ENCODE measurements at places on chromosomes 3 and 15.

DNA sequence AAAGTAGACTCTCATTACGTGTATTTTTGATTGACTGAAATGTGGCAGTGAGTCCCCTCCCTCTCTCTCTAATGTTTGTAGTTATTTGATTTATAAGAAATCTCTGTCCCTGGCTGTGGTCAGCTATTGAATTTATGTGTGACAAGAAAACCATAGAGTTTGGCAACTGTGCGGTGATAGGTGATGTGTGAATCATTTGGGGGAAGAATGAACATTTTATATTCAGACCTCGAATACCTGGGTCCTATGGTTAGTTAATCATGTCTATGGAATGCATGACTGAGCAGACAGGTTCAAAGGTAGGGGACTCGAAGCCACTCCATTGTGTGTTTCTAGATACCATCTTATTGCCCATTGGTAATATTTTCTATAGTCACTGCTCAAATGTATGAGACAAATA lies 712.1 kb downstream of the MECOM start:
- no peak for DNase-seq

DNA sequence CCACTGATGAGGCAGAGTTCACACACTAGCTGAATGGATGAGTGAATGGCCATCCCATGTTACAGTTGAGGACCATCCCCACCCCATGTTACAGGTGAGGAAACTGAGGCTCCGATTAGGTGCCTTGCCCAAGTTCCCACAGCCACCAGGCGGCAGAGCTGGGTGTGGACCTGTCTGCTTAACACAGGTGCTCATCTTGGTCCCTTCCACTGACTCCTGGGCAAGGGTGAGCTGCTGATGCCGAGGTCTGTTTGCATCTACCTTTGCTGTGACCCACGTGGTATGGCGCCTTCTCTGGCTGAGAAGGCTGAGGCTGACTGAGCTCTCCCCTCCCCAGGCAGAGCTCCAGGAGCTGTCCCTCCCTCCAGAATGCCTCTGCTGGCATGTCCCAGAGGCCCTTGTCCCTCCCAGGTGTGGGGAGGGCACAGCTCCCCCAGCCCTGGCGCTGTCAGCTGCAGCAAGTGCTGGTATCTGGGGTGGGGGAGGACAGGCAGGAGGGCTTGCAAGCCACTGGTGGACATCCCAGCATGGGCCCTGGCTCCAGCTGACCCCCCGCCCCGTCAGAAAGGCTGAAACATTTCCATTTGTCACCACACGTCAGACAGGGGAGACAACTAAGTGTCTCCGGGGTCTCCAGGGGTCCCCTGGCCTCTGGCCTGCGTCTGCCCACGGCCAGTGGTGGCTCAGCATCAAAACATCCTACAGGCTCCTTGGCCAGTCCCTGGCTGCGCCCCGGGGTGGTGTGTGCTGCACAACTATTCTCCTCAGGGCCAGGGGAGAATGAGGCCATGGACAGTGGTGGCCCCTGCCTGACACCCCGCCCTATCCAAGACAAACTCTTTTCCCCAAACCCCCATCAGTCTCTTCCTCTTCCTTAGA lies 105.4 kb downstream of the ADCY5 start:
- no peak for DNase-seq

- DNase-seq = no peak
These were observed 20.2 kb upstream of the GADL1 start for GRCh38 chr3:30914696-30915095.

DNA sequence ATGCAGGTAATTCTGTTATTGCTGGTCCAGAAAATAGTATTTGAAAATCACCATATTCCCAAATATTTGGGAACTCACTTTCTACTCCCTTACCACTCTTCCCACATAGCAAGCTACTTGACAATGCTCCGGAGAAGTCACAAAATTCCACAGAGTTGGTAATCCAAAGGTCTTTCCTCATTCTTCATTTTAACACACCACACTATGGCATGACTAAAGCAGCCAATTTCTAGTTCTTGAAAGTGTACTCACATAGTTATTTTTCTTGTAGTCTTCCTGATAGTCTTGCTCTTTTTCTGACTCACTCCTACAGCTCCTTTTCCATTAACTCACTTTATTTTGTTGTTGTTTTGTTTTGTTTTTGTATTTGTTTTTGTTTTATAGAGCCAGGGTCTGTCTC lies 67.2 kb downstream of the MYO9A start:
- no peak for DNase-seq

DNA sequence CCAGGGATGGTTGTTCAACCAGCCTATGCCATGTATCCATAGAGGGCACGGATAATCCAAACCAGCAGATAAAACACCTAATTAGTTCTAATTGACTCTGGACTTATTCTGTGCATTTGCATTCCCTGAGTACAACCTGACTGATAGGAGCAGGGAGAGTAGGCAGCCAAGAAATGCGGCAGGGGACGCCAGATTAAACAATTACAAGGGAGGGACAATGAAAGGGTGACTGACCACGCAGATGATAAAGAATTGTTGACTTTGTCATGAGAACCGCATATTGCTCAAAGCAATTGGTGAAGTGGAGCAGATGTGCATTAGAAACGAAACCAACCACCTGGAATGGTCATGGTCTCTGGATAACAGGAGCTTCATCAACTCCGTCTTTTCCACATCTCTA lies 369.1 kb upstream of the FRG2C start:
- no peak for DNase-seq

GRCh38 chr3:2423143-2423542 lies 324.5 kb downstream of the CNTN4 start:
- no peak for DNase-seq

DNA sequence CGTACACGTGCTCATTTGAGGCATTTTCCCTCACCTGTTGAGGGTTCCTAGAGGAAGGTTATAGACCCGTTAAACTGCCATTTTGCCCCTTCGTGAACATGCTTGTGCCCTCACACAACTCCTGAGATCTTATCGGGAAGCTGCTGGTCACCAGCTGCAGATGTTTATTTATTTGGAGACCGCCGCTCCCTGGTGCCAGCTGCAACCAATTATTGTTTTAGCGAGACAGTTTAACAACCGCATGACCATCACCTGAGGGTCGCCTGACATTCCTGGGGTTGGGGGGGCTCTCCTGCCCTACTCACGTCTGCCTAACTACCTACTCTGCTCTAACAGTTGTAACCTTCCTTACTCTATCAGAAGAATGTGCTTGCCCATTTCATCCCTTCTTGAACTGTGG lies 292.5 kb downstream of the MCTP2 start:
- no peak for DNase-seq

DNA sequence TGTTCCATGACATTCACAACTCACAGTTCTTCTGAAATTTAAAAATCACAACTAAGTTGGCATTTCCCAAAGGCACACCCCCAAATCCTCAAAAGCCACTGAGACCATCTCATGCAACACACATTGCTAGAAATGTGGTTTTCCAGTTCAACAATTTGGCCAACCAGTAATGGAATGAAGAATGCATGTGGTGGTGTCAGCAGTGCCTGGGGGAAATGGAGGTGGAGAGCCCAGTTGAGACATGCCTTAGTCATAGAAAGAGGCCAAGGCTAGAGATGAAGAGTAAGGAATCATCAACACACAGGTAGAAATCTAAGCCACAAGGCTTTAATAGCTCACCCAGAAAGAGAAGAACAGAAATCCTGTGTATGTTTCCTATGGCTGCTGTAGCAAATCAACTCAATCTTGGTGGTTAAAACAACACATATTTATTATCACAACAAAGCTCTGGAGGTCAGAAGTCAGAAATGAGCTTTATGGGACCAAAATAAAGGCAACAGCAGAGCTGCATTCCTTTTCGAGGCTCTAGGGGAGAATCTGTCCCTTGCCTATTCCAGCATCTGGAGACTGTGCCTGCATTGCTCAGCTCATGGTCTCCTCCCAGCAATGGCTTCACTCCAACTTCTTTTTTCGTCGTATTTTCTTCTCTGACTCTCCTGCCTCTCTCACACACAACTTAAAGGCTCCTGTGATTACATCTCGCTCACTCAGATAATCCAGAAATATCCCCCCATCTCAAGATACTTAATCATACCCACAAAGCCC lies 54.0 kb downstream of the SNTN start:
- no peak for DNase-seq

- no peak for DNase-seq
These were observed 198.4 kb downstream of the LPP start for GRCh38 chr3:188352196-188352927.

DNA sequence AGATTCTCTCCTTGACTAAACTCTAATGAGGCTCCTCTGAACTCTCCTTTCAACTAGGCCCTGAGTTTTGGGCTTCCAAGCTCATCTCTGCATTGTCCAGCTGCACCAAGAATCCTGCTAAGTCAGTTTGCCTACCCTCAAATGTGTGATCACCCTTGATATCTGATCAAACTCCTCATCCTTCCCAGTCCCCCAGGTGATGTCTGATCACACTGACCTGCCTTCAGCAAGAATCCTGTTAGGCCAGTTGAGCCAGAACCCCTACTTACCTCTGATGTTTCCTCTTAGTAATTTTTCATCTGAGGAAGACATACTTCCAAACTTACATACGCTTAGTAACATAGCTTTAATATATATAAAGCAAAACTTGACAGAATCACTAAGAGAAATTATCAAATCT lies 28.8 kb downstream of the SUMF1 start:
- no peak for DNase-seq

GRCh38 chr3:4885316-4885715 lies 93.9 kb upstream of the BHLHE40 start:
- no peak for DNase-seq

- DNase-seq = no peak
These were observed 131.8 kb downstream of the SLCO3A1 start for GRCh38 chr15:91985297-91985696.

GRCh38 chr15:69609776-69610175 lies 157.2 kb downstream of the RPLP1 start:
- DNase-seq = no peak

- DNase-seq = no peak
These were observed 115.2 kb upstream of the DAZL start for GRCh38 chr3:16720367-16720940.

GRCh38 chr3:179933080-179933479 lies 103.7 kb downstream of the PEX5L start:
- no peak for DNase-seq

DNA sequence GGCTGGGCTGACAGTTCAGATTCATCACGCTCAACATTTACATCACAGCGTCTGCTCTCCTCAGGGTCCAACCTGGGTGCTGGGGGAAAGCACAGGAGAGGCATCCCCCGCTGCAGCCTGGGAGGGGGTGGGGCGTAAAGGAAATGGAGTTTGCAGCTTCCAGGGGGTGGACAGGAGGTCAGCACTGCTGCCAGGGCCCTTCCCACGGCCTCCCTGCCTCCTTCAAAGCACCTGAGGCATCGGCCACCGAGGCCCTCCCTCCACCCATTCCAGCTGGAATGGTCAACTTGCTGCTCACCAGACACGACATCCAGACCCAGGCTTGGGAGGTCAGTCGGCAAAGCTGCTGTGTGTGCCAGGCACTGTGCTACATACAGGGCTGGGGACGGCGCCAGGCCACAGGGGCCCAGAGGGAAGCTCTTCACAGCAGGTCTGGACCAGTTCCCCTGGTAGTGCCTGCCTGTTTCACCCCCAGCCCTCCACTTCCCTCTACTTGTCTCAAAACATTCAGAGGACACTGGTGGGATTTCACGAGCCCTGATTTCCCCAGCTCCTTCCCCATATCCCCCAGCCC lies 120.7 kb downstream of the ANP32A start:
- no peak for DNase-seq

DNA sequence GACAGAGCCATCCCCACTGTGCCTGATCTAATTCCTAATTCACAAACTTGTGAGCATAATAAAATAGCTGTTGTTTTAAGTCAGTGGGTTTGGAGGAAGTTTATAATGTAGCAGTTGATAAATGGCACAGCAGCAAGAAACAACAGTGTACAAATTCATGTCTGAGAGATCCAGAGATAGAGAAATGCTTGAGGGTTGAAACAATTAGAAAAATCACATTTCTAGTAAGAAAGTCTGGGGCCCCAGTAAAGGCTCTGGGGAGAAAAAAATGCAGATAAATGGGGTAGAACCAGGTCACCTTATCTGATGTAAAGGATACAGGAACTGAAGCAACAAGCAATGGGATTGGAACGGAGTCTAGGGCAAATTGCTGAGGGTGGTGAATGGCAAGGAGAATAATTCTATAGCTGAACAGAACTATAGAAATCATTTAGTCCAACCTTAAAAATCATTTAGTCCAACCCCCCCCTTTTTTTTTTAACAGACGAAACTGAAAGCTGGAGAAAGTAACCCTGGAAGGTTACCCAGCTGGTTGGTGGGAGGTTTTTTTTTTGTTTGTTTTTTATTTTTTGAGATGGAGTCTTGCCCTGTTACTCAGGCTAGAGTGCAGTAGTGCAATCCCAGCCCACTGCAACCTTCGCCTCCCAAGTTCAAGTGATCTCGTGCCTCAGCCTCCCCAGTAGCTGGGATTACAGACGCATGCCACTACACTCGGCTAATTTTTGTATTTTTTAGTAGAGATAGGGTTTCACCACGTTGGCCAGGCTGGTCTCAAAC lies 14.3 kb upstream of the SHQ1 start:
- DNase-seq = no peak

GRCh38 chr3:15151166-15151565 lies 52.2 kb upstream of the RBSN start:
- DNase-seq = no peak

DNA sequence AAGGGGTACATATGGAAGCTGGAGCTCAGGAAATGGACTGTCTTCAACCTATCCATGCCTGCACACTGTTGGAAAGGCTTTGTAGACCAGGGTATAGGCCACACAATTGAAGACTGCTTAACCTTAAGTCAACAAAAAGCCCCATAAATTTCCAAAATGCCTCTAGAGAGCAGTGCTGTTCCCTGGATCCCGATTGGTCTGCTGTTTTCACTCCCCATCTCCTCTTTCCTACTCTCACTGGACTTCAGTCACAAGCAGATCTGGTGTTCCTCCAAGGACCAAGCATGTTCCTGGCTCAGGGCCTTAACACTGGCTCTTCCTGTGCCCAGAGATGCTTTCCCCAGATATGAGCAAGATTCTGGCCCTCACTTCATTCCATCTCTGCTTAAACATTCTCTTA lies 22.8 kb upstream of the LRRC34 start:
- DNase-seq = no peak

DNA sequence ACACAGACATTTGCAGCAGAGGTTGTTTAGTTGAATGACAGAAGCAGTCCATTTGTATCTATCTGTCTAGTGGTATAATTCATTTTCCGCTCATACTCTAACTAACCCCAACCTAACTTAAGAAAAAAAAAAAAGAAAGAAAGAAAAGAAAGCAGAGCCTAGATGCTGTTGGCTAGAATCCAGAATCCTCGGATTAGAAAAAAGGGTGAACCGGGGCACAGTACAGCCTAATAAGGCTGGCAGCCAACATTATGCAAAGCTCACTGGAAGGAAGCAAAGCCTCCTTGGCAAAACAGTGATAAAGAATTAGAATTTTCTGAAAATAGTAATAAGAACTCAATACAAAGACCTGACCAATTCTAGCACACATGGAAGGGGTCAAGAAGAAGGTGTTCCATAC lies 640.8 kb downstream of the TUSC7 start:
- no peak for DNase-seq

Data from left renal pelvis (tissue), 4 donors.